Fibroblast of skin of right quadriceps (primary cell): ENCODE measurements at places on chromosomes 6 and 20.
A peak's percentile ranks its signal among the peaks of the same experiment; 100 is the strongest.

DNA sequence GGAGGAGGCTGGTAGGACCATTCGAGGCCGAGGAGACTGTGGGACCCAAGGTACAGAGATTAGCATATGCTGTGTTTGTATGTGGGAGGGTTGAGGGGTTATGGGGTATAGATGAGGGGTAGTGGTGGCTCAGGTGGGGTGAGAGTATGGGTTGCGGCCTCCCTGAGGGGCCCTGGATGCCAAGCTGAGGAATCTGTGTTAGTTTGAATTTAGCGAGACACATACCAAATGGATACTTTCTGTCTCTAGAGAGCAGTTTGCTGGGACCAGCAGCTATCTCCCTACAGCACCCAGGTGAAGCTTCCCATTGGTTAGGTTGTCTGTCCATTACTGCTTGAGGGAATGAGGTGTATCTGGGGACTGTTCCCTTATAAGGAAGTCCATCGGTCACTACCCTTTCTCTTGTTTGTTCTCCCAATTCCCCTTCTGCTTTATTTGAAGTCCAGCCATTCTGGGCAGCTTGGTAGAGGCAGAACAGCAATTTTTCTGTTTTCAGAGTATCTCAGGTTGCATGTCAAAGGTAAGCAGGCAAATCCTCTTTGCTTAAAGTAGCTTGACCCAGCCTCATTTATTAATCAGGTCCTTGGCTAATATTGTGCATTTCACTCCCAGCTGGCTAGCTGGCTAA is 15.2 kb downstream of the CHMP4B start:
- no peak for DNase-seq

DNA sequence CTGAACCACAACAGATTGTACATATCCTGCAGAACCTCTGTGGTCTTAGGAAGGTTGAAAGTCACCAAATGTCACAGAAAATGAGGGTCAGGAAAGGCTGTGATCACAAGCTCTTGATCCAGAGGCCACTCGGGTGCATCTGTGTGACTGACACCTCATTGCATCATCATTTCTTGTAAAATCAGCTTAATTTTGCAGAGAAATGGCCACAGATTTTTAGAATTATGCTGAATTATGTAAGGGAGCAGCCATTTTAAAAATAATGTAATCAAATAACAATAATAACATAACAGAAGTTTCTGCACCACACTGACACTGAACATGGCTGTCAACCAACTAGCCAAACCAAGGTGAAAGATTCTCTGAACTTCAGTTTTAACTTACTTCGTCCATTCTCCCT is 32.5 kb upstream of the PRND start:
- DNase-seq: no peak

DNA sequence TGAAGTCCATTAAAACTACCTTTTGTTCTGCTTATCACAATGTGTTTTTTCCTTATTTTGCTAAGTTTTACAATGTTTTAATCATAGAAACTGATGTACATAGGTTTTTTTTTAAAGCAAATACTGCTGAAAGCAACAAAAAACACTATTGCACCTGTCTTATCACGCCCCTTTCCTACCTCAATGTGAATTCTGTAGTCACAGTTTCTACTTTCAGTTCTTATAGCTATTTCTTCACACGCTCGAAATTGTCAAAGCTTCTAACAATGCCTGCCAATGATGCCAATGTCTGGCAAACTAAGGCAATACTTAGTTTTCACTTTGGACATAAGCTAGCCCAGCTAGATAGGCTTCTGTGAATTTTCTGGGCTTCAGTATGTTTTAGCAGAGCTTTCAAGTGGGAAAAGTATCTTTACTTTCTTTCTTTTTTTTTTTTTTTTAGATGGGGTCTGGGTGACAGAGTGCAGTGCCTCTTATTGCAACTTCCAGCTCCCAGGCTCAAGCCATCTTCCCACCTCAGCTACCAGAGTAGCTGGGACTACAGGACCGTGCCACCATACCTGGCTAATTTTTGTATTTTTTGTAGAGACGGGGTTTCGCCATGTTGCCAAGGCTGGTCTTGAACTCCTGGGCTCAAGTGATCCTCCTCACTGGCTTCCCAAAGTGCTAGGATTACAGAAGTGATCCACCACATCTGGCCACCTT is 85.5 kb upstream of the HTR1B start:
- no peak for DNase-seq

DNA sequence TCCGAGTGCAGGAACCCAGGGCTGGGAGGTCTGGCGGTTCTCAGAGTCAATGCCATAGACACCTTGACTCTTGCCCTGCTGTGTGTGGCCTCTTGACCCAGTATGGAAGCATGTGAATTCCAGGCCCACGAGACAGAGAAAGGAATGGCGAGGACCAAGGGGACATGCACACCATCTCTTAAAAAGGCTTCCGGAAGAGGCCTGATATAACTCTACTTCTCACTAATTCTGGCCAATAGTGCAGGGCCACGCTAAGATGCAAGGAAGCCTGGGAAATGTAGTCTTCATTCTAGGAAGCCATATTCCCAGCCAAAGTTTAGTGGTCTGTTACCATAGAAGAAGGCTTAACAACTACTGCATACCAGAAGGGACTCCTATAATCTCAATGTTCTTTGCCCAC is 177.0 kb upstream of the KCNG1 start:
- no peak for DNase-seq

- no peak for DNase-seq
These were observed 56.4 kb downstream of the CCN2 start for GRCh38 chr6:131894493-131895424.

DNA sequence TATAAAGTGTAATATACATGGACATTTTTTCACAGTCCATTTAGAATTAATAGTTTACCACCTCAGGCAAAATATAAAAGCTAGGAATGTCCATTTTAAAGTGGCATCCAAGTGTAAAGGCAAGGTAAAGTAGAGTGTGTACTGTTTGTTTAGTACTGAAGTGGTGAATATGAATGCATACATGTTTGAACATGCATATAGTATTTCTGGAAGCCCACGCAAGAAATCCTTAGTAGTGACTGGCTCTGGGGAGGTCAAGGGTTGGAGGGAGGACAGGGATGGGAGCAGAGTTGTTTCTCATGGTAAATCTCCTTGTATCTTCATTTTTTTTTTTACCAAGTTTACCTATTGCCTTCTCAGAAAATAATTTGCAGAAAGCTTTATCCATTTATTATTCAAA is 129.2 kb downstream of the UNC5CL start:
- DNase-seq: no peak

DNA sequence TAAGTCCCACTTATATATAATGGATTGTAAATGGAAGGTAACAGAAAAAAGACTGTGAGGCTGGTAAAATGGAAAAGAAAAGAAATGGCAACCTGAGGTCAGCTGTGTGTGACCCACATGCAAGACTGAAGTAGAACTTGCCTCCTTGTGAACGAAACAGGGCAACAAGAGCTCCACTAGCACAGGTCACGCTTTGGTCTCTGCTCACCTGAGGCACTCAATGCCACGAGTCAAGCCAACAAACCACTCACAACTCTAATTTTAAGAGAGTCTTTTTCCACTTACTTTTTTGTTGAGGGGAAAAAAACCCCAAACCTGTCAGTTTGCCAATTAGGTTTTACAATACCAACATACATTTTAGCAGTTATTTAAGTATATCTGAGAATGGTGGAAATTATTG is 65.2 kb downstream of the PDE10A start:
- no peak for DNase-seq

GRCh38 chr6:163412341-163412740 is 2.2 kb upstream of the QKI start:
- DNase-seq: no peak

DNA sequence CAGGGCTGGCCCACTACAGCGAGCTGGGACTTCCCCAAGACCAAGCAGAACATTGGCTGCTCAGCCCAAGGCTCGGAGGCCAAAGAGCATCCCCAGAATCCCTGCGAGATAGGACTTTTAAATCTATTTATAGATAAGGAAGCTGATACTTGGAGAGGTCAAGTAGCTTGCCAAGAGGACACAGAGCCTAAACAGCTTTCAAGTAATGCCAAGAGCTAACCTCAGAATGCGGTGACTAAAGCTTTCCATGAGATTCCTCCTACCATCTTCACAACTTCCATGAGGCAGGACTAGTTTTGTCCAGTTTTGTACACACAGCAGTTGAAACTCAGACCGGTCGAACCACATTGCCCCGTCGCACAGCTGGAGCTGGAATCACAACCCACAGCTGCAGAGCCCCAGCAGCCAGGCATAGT is 168.1 kb upstream of the TOP1 start:
- peak; percentile 63 for DNase-seq

DNA sequence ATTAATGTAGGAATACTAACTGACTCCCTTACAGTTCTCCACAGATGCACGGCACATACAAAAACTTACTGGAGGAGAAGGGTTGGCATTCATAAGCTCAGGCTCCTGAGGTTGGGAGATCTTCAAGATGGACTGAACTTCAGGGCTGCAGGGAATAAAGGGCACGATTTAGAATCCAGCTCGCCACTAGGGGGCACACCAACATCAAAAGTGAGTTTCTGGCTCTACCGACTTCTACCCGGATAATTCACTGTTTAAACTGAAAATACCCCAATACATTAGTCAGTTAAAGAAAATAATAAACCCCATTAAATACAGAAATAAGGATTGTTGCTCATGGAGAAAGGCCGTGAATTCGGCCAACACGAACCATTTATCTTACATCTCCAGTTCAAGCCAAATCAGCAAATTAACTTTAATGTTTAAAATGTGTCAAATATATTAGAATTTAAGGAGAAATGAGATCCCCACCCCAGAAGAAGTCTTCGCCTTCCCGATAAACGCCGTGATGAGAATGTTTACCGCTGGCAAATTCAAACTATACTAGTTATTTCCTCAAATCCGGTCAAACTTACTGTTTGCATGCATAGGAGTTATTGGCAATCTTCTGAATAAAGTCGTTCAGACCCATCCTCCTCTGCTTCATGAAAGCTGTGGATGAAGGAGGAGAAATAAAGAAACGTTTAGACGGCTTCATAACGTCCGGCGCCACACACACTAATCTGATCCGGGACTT is 121.7 kb upstream of the SLC2A12 start:
- peak; percentile 88 for DNase-seq

GRCh38 chr6:133958791-133959190 is 5.8 kb downstream of the TBPL1 start:
- DNase-seq: no peak

DNA sequence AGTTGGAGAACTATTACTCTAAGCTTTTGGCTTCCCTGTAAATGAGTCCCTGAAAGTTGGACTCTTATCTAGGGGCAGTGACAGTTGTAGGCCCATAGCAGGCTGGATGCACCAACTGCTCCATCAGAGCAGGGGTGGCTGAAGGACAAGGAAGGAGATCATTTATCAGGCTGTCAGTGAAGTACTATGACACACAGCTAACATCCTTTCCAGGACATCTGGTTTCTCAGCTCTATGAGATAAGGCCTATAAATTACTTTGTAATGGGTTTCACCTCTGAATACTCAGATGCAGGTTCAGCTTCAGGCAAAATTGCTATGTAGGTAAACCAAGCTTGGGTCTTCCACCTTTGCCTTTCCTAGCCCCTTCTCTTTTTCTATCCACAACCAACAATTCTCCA is 468.5 kb downstream of the KIF16B start:
- no peak for DNase-seq

- no peak for DNase-seq
These were observed 167.4 kb downstream of the MBOAT1 start for GRCh38 chr6:20044883-20045282.

DNA sequence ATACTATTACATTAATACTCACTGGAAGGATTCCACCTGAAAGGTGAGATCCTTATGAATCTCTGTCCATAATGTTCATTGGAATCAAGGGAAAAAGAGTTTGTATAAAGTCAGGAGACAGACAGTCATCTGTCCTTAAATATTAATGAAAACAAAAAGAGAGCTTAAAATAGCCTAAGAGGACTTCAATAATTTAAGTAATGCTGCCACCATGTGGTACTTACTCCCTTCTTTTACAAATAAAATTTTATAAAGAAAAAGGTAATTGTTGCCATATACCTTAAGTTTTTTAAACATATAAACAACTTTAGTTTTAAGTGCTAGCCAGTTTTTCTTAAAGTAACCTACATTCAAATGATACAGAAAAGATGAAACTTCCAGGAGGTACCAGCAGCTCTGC is 5.1 kb downstream of the BLOC1S5 start:
- peak; percentile 18 for DNase-seq

- peak; percentile 45 for DNase-seq
These were observed 67.3 kb upstream of the ZNF217 start for GRCh38 chr20:53660947-53661381.

DNA sequence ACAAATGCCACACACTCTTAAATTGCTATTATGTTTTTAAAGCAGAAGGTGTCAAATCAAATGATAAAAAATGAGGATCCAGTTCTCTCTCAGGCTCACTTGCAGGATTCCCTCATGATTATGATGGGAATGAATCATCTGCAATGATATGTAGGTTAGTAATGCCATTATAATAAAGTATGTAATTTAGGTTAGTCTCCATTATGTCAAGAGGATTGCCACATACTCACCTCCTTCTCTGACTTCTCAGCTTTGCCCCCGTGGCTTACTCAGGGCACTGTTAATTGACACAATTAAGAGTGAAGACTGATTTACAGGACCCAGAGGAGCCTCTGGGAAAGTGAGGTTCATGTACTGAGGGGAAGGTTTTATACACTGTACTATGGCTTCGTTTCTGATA is 591.7 kb upstream of the NRSN1 start:
- peak; percentile 50 for DNase-seq

DNA sequence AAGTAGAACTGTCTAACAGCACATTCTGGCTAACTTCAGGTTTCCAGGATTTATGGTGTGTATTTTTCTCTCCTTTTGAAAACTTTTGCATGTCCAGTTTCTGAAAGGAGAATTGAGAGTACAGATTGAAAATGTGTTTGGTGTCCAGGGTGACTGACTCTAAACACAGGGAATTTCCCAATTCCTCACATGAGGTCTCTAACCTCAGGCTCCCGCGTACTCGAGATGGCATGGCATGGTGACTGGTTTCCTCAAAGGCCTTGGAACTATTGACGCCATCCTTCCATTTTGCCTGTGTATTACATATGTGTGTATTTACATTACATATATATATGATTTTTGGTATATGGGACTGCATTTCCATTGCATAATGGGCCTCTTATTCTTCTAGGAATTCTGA is 52.5 kb downstream of the PRND start:
- no peak for DNase-seq

GRCh38 chr6:155771822-155772221 is 316.2 kb upstream of the NOX3 start:
- no peak for DNase-seq

DNA sequence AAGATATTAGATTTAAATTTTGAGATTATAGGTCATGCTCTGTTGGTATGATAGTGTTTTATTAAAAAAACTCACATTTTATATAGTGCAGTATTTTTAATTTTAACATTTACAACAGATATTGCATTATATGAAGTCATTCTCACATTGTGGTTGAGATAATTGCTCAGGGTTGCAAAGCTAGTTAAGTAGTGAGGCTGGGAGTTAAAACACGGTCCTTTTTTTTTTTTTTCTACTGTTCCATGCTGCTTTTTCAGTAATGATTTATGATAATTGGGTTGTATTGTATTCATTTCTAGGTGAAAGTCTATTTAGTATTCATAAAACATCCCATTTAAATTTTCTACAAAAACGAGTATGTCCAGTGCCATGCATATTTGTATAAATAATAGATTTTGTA is 117.6 kb upstream of the EDN1 start:
- no peak for DNase-seq

- no peak for DNase-seq
These were observed 169.3 kb downstream of the ARID1B start for GRCh38 chr6:156946370-156946936.

- no peak for DNase-seq
These were observed 160.9 kb downstream of the MRPL14 start for GRCh38 chr6:43966374-43966658.

- no peak for DNase-seq
These were observed 106.1 kb downstream of the SLC22A3 start for GRCh38 chr6:160454303-160454702.

- DNase-seq: no peak
These were observed 23.6 kb downstream of the BHLHE23 start for GRCh38 chr20:62983210-62983609.
